ENCODE measurements at places on chromosomes 13 and 19.

DNA sequence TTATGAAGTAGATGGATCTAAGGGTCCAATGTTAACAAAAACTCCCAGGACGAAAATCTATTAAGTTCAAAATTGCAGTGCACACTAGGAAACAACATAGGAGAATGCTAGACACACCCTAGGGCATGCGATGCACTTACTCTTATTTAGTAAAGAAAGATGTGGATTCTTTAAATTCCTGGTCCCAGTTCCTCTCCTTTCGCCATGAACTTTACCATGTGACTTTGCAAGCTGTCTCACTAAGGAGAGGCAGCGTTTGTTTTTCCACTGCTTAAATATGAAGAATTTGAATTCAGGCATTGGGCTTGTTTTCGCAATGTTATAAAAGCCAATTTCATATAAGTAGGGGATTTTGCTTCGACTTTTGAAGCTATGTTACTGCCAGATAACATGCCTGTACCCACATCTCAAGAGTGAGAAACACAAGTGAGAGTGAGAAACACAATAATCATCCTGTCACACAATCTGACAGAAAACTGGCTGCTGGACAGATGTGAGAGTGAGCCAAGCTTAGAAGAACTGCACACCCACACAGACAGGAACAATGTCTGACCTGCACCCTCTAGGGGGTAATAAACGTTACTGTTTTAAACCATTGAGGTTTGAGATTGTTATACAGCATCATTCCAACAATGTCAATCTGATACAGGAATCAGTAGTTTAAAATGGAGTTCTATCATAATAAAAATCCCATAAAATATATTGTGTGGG is 1308.4 kb downstream of the SLITRK5 start:
- peak; percentile 1 for DNase-seq

DNA sequence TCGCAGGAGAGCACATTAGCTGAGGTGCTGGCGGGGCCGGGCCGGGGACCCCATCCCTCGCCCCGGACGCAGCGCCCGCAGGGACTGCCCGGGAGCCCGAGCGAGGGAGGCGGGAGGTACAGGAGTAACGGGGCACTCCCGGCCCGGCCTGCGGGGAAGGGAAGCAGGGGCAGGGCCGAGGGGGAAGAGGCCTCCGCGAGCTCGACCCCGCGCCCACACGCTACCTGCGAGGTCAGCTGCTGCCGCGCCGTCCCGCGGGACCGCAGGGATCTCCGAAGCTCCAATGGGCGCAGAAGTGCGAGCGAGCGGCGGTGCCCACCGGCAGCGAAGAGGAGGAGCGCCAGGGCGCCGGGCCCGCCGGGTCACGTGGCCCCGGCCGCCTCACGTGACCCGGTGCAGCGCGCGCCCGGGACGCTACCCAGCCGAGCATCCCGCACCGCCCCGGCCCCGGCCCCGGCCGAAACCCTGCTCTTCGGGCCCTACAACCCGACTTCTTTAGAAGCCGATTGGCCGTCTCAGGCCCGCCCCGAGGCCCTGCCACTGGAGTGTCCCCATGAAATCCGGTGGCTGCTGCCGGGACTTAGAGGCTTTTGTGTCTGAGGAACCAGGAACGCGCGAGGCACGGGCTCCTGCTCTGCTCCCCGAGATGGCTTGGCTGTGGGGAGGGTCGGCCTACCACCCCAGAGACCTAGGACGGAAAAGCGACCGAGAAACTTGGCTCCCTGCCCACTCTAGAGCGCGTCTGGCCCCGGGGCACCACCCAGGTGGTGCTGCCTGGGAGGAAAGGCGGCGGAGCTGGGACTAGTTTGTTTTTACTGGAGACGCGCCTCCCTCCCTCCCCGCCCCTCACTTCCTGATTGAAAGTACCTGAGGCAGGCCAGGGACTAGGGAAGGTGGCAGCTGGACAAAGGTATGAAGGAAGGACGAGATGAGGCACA is at the start of gene RCBTB1:
Gene RCBTB1 (minus strand): TSS at position 339 of the 938 bp plus-strand sequence. CDS start 18,279 bp downstream, outside the sequence.
- DNase-seq: peak; percentile 69

DNA sequence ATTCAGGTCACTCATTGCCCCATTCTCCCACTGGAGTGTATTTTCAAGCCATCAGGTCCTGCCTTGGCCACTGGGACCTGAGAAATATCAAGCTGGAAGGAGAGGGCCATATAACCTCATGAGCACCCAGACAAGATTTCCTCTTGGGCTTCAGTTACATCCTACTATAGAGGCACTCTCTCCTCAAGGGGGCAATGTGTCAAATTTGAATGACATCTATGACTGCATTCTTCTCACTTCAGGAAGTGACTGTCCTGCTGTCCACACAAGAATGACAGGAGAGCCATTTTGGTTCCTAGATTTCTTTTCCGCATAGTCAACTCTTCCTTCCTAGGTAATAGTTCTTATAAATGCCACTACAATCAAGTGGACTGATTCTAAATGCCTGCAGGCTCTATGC is 416.2 kb downstream of the DIAPH3 start:
- DNase-seq: no peak

DNA sequence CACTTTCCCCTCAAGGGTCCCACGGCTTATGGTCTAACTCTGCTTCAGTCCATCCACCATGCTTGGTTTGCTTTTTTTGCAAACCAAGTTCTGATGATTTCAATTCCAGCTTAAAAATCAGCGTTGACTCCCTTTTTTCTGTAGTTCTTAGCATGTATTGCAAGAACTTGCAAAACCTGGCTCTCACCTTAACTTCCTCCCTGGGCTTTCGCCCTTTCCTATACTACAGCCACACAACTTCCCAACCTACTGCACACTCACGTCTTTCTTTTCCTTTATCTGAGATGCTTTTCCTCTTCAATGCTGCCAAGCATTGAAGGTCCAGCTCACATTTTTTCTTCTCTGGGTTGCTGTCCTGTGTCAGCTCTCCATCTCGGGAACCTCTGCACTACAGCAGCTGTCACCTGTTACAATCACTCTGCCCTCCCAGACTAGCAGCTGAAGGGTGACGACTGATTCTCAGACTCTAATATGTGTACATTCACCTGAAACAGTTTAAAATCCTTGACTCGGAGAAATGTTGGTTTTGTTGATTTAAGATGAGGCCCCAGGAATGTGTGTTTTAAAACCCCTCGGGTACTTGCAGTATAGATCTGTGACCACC is 143.7 kb downstream of the FREM2 start:
- DNase-seq: no peak

DNA sequence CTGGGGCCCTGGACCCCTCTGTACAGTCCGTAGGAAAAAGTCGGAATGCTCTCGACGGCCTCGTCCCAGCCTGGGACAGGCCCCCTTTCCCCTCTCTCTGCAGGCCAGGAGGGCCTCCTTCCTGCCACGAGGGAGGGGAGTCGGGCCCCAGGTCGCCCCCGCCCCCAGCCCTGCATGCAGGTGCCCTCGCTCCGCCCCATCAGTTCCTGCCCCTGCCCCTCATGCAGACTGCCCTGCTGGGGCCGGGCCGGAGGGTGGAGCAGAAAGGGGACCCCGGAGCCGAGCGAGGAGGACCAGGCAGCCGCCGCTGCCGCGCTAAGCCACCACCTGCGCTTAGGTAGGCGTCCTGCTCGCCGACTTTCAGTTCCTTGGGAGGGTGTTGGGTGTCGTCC is 7.3 kb downstream of the LYL1 start:
- no peak for DNase-seq

DNA sequence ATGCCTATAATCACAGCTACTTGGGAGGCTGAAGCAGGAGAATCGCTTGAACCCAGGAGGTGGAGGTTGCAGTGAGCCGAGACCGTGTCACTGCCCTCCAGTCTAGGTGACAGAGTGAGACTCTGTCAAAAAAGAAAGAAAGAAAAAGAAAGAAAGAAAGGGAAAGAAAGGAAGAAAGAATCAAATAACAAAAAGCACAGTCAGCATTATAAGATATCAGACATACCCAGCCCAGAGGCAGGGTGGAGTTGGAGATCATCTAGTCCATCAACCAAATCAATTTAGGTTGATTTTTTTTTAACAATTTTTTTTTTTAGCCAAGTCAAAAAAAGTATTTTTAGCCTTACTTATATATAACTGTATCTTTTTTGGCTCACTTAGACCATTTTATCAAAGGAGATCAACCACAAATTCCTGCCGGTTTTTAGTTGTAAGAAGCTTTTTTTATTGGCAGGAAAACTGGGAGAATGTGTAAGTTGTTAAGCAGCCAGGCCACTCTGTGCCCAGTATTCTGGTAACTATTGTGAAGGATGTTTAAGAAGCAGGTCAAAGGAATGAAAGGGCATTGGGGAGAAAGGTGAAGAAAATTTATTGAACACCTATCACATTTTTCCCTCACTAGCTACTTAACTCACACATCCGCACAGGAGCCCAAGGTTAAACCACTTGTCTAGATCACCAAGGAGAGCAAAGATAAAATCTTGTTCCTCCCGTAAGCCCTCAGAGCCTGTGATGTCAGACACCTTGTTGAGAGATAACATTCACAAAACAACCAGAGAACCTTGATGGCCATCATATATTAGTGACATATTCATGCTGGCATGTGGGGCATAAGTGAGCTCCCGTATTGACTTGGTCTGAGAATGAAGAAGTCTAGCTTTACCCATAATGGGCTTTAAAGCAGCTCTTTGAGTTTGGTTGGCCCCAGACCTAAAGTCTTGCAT is 91.8 kb downstream of the COL4A2 start:
- peak; percentile 75 for DNase-seq

DNA sequence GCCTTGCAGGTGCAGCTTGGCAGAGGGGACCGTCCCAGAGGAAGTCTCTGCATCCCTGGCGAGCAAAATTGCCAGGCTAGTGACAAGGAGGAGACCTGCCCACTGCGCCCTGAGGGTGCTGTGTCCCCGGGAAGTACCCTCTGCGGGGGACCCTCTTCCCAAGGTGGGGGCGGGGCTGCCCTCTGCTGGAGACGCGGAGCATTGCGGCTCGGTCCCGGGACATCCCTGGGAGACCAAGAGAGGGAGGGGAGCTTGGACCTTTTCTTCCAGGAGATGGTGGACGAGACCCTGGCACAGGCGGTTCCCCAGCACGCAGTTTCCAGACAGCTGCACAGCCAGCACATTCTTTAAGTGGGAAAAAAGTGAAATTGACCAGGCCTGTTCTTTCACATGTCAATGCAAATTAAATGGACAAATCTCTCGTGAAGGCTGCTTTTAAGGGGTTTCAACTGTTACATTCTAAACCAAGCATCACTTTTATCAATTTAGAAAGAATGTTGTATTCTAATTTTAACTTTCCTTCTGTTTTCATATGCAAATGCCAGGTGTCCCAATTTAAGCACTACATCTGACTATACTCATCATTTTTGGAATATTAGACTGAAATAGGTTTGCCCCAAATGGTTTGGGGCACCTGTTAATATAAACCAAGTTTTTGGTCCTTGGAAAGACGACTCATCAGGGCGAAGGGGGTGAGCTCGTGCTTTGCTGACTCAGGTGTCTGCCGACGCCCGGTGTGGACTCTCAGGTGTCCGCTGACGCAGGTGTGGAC is 60.7 kb downstream of the MCF2L start:
- no peak for DNase-seq

- DNase-seq: peak; percentile 46
Observed at GRCh38 chr19:41264581-41265394, 616 bp downstream of the HNRNPUL1 start.

GRCh38 chr13:27556109-27556508 is 64.2 kb downstream of the LNX2 start:
- peak; percentile 48 for DNase-seq

DNA sequence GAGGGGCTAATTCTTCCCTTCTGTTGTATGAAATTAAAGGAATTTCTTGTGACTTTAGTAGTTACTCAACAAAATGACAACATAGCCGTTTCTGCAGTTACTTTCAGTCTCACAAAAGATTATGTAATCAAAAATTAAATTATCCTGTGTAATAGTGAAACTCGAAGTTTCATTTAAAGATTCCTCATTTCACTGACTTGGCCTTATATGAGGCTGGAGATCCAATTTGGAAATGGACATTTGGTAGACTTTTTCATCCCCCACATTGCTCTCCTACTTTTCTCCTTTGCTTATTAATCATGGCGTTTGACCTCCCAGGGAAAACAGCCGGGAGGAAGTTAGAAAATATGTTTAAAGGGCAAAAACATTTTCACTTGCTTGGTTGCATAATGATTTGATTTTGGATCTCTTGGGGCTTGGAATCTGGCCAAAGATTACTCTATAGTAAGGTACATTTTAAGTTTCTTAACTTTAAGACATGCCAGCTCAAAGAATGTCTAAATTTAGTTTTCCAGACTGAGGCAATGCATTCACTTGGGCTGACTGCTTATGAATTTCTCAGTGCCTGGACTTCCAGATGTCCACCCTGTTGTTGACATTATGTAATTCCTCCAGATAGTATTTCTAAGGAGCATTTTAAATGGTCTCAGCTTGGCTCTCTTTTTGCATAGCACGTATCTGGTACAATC is 1364.9 kb upstream of the MIR17HG start:
- peak; percentile 14 for DNase-seq

DNA sequence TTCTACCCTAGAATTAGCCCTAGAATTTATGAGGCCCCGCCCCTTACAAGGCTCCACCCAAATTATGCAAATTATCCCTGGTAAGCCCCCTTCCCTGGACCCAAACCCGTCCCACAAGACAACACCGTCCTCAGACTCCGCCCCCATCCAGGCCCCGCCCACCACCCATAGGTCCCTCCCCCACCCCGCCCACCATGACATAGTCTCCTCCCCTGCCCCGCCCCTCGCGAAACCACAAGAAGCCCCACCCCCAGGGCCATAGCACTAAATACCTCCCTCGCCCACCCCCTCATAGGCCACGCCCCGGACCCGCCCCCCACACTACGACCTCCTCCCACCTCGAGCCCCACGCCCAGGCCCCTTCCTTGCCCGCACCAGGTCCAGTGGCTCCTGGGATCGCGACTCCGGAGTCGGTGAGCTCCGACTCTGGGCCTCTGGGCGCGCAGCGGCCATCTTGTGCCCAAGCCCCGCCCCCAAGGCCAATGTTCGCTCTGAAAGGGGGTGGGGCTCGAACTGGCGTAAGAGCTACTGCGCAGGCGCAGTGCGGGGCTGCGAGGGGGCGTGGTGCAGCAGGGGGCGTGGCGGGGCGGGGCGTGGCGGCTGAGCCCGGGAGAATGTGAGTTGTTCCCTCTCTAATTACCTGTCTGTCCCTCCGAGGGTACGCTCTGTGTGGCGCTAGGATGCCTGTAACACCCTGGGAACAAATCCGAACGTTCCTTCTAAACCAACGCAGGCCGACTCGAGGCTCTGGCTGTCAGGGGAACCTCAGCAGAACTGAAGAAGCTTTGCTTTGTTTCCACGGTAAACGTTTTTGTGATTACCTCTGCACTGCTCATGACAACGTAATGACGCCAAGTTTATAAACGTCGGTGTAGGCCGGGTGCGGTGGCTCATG is at the start of gene ZNF784:
Gene ZNF784 (minus strand): TSS at position 458 of the 895 bp plus-strand sequence. CDS start 5 bp downstream, at position 453.
- DNase-seq: peak; percentile 92

GRCh38 chr13:52945348-52945747 is 83.3 kb upstream of the OLFM4 start:
- no peak for DNase-seq

DNA sequence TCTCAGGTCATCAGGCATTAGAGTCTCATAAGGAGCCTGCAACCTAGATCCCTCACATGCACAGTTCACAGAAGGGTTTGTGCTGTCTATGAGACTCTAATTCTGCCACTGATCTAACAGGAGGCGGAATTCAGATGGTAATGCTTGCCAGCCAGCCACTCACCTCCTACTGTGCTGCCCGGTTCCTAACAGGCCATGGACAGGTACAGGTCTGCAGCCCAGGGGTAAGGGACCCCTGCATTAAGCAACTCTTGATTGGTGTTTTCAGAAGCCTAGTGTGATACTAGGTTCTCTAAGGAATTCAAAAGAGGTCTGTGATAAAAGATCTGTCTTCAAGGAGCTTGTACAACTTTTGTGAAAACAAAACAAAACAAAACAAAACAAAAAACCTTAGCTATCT is 31.1 kb downstream of the CAB39L start:
- no peak for DNase-seq
